ENCODE measurements at places on chromosomes 1 and 21.

- no peak for DNase-seq
These were observed 13.8 kb upstream of the SAMD11 start for GRCh38 chr1:909861-910310.

DNA sequence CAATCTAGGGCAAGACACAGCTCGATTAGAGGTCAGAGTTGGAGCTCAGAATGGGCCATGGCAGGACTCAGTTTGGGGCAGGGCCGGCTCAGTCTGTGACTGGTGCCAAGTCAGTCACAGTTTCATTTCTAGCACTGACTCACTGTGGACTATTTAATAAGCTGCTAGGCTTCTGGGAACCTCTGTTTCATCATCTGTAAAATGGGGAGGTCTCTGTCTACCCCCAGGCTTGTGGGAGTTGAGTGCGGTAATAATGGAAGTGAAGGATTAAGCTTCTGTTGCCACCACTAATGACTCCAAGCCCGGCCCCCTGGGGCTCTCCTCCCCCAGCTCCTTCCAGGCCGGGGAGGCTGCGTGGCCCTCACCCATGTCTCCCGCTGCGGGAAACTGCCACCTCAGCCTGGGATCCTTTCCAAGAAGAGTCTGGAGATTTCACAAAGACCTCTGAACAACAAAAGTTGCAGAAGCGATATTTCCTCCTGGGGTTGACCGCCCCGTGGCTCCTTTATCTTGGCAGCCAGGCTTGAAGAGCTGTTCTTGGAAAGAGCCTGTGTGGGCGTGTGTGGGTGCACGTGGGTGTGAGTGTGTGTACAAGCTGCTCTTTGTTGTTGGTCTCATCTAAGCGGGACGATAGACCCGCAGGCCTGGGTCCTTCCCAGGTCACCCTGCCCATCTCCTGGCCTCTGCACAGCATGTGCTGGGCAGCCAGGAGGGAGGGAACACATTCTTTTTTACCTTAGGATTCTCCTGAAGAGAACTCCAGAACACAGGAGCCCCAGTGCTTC, 29.1 kb downstream of the KNCN start:
- DNase-seq: no peak

GRCh38 chr1:246760422-246761347, 36.5 kb downstream of the SCCPDH start:
- DNase-seq: no peak

GRCh38 chr1:29824511-29825273, 588.4 kb downstream of the PTPRU start:
- no peak for DNase-seq

DNA sequence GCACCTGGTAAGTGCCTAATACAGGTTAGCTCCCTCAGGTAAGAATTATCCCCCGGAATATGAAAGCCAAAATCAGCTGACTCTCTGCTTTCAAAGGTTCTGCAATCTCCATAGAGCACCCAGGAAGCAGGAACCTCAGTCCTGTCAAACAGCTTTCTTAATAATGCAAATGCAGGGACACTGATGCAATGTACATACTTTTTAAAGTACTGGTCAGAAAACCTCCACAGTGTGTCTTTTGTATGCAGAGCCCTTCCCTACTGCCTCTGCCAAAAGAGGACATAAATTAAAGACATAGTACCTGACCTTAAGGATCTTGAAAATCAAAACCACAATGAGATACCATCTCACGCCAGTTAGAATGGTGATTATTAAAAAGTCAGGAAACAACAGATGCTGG, 365.0 kb upstream of the KAZN start:
- DNase-seq: no peak

DNA sequence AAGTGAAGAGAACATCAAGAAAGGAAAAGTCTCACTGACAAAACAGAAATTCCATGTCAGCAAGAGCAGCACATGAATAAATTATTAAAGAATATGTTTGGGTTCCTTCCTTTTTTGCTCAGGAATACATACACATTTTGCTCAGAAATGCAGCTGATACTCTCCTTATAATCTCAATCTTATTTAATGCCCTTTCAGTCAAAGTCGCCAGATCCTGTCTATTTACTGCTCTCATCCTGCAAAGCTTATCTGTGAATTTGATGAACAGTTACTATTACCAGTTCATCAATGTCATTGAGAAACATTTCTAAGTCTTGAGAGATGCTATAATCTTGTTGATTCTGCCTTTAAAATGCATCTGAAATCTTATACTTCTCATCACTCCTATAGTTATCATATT, 543.1 kb upstream of the ZRANB2 start:
- DNase-seq: no peak

DNA sequence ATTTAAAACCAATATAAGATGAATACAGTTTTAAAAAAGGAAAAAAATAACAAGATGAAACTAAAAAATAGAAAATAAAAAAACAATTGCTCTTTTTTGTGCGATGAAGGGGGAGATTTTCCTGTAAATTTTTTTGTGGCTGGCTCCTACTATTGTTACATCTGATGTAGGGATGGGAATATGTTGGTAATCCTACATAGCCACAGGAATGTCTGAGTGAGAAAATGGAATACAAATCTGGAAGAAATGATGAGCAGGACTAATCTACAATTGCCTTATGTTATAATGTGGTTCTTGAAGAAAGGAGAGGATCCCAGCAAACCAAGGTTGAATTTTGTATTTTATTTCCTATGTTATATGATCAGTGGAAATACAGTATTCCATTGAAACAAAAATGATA, 40.9 kb downstream of the ATP6V1G3 start:
- DNase-seq: no peak

DNA sequence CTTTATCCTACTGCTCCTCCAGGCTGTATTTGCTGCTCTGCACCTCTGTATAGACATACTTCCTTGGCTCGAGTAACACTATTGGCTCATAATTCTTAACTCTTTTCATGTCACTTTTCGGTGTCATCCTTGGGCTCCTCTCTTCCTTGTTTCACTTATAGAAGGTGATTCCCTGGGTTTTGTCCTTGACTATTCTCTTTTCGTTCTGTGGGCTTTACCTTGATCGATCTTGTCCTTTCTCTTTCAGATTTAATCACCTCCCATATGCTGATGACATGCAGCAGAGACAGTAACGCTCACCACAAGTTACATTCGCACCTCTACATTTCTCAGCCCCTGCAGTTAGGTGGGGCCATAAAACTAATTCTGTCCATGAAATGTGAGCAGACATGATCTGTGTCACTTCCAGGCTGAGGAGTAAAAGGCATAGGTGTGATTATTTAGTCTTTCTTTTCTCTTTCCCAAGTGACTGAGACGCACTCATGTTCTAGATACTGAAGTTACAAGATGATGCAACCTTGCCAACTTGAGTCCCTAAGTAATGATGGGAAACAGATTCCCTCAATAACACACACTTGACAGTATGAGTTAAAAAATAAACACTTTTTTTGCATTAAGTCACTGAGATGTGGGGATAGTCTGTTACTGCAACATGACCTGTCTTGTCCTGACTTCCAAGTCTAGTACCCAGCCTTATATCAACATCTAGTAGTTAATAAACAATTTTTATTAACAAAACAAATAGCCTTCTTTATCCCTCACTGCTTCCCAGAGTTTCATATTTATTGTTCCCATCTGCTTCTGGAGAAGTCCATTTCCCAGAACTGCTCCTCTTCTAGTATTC, 49.9 kb upstream of the HAO2 start:
- DNase-seq: no peak

DNA sequence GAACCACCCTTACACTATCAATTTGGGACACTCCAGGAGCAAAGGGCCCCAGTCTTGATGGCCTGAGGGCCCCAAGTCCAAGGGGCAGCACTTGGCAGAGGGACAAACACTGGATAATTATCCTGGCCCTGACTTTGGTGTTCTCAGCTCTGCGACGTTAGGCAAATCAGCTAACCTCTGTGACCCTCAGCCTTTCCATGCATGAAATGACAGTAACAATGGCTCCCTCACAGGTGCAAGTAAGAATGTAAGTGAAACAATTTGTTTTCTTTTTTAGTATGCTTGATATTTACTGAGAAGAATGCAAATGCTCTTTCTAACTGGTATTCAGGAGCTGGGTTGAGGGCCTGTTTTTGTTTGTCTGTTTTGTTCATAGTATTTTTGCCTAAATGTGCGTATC, 61.6 kb upstream of the PRDX6 start:
- no peak for DNase-seq

DNA sequence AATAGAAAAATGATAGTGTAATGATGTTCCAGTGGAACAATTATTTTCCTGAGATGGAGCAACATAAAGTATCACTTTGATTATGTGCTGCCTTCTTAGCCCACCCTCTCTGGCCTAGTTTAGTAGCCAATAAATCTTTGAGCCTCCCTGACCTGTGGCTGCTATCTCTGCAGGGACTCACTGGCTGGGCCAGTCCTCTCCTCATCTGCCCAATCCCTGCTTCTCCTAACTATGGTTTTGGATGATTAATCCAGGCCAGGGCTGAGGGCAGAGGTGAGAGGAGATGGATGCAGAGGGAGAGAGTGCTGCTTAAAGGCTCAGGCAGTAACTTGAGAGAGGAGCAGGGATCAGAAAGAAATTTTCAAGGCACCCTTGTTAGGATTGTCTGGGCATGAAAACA, 89.0 kb upstream of the CD34 start:
- DNase-seq: no peak

- no peak for DNase-seq
These were observed 55.2 kb downstream of the SDC3 start for GRCh38 chr1:30853350-30853749.

- no peak for DNase-seq
These were observed 631.0 kb downstream of the MRPL39 start for GRCh38 chr21:24976238-24976637.

- DNase-seq: no peak
These were observed 406.9 kb upstream of the B3GALT2 start for GRCh38 chr1:193593147-193593885.

GRCh38 chr1:115456441-115456961, 118.5 kb upstream of the NGF start:
- no peak for DNase-seq

- no peak for DNase-seq
These were observed 26.5 kb downstream of the ACTA1 start for GRCh38 chr1:229407206-229408026.
